ENCODE measurements at places on chromosomes 5 and 9.

GRCh38 chr5:499233-500209 lies 24.7 kb downstream of the SLC9A3 start:
- no peak for DNase-seq

DNA sequence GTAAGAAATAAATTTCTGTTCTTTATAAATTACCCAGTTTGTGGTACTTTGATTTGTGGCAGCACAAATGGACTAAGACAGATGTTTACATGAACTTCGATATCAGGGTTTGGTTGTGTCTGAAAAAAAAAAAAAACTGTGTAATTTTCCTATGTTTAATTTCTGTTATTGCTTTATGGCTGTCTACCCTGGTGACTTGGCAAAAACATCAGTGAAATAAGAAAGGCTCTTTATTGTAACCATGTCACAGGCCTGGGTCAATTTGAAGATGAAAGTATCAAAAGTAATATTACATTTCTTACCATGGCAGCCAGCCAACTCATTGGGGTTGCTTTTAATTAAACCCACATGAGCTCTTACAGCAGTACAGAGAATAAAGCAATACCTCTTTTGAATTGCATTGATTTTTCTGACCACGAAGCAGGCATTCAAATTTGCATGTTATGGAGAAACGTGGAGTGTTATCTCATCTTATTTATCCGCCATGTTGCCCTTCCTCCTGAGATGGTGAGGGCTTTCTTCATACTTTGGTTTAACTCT lies 20.6 kb upstream of the SV2C start:
- DNase-seq, result no peak

GRCh38 chr5:145912019-145912418 lies 24.4 kb upstream of the SH3RF2 start:
- no peak for DNase-seq

DNA sequence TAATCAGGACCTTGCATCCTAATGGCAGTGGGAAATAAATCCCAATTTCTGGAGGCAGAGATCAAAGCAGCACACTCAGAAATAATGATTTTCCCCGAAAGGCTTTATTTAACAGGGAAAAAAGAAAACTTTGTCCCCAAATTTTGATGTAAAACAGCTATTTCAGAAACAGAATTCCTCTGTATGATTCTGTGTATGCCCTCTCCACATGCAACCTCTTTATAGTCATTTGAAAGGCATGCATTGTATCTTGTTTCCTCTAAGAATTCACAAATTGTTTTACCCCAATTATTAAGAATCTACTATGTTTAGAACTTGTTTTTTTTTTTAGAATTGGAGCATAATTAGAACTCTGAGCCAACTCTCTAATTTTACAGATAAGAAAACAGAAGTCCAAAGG lies 2.7 kb upstream of the PTAR1 start:
- no peak for DNase-seq

- DNase-seq, result no peak
Measured at GRCh38 chr9:23342291-23342690, 483.7 kb downstream of the ELAVL2 start.

DNA sequence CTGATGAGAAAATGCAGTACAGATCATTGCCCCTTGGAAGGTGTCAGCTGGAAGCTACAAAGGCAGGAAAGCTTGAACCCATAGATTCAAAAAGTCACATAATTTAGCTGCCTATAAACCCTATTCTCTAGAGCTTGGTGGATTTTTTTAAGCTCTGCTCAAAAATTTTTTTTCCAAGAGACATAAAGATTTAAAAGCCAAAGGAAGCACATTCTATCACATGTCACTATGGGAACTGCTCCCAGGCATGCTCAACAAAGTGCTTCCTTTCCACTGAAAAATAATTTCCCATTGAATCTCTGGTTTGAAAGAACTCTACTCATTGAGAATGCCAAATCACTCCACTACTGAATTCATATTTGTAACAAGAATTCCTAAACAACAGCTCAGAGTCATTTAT lies 419.8 kb downstream of the CETN3 start:
- no peak for DNase-seq

GRCh38 chr5:156094001-156094400 lies 233.0 kb upstream of the SGCD start:
- no peak for DNase-seq

DNA sequence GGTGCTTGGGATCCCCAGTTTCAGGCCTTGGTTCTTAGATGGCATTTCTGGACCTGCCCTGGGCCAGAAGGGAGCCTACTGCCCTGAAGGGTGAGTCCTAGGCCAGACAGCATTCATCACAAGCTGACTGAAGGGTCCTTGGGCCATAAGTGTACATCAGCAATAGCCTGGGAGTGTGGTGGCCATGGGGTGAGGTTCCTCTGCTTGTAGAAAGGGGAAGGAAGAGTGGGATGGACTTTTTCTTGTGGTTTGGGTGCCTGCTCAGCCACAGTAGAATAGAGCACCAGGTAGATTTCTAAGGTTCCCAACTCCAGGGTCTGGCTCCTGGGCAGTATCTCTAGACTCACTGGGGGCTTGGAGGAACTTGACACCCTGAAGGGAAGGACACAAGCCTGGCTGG lies 95.2 kb upstream of the PHF24 start:
- DNase-seq, result no peak

DNA sequence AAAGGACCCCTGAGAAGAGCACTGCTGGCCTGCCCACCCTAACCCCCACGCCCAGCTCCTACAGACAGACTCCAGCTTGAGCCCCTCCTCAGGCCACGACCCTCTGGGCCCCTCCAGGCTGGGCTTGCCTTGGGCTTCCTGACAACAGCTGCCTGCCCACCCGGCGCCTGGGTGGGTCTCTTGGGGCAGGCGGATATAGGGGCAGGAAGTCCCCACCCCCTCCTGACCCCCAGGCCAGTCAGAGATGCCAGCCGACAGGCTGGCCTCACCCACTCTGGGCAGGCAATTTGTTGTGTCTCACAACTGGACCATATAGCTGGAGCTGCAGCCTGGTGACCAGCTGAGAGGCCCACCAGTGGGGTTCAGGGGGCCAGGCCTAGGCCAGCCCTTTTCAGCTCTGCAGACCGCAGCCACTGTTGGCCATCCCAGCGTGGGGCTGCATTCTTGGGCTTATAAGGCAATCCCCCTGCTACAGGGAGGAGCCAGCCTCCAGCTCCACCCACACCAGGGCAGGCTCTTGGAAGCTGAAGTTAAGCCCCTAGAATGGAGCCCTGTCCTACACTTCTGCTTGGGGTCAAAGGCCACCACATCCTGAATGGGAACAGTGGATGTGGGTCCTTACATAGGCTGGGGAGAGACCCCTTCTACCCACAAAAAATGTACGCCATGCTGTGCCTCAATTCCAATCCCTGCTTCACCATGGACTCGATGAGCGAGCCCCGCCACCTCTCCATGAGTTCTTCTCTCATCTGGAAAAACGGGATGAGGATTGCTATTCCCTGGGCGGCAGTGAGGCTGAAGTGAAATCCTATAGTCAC lies 2.0 kb downstream of the PDLIM7 start:
- no peak for DNase-seq

GRCh38 chr5:172849606-172850453 lies 15.8 kb downstream of the ERGIC1 start:
- no peak for DNase-seq

DNA sequence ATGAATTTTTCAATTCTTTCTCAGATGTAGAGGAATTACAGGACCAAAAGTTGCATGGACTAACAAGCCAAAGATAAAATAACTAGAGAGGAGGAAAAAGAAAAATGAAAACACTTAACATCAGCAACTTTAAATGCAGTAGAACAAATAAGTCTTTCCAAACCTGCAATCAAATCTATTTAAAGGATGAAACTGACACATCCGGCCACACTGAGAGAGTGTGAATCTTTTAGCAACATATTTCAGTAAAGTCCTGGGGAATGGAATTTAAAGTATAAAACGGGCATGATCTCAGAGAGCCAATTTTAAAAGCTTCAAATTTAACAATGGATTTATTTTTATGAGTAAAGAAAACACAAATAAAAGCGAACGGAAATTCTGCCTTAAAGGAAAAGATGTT lies 17.1 kb downstream of the CAST start:
- no peak for DNase-seq

- DNase-seq, result no peak
Measured at GRCh38 chr5:150789943-150790611, 11.5 kb downstream of the SMIM3 start.

DNA sequence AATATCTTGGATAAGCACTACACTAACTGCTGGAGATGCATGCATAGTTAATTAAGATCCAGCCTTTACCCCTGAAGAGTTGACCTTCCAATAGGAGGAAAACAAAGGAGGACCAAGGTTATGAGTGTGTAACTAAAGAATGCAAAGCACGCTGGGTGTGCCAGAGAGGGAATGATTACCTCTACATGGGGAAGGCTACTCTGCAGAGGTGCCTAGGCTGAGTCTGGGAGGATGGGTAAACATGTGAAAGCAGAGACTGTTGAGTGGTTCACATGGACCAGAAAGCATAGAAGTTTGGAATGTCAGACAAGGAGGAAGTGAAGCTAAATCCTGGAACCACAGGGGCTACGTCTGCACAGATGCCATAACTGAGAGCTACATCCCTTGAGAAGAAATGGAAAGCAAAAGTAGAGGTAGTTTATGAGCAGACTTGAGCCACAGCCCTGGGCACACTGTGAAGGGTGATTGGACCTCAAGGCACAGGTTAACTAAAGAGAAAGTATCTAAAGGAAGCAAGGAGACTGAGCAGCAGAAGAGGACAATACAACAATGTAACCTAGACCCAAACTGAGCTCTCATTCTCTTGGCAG lies 176.2 kb downstream of the DENND1A start:
- DNase-seq, result no peak

- DNase-seq, result no peak
Measured at GRCh38 chr5:138606378-138607064, 31.3 kb upstream of the HSPA9 start.

GRCh38 chr5:111528056-111528455 lies 15.7 kb upstream of the STARD4 start:
- no peak for DNase-seq

GRCh38 chr9:4237748-4238511 lies 61.9 kb downstream of the GLIS3 start:
- DNase-seq, result no peak

- DNase-seq, result no peak
Measured at GRCh38 chr9:121153642-121154041, 48.0 kb downstream of the RAB14 start.

DNA sequence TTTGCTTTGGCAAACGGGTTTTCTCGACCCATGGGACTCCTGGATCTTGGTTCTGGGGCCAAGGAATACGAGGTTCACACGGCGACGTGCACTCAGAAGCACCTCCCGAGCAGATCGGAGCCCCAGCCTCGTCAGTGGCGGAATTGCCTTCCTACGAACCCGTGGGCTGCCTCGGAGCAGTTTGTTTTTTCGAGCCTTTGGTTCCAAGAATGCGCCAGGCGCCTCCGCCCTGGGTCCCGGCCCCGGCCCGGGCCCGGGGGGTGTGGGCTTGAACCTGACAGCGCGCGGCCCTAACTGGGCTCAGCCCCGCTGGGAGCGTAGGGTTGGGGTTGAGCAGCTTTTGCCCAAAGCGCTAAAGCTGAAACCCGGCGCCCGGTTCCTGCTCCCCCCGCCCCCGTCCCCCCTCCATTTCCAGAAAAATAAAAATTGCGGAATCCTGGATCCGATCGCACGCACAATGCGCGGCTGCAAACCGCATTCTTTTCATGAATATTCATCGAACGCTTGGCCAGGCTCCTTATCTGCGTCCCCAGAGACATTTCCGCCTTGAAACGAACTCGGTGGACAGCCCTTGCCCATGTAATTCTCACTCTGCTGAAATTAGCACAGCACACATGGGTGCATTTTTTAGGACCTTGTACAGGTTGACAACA lies 1.0 kb downstream of the BASP1 start:
- DNase-seq, result no peak

- DNase-seq, result no peak
Measured at GRCh38 chr5:61352612-61353156, 20.6 kb downstream of the ZSWIM6 start.

DNA sequence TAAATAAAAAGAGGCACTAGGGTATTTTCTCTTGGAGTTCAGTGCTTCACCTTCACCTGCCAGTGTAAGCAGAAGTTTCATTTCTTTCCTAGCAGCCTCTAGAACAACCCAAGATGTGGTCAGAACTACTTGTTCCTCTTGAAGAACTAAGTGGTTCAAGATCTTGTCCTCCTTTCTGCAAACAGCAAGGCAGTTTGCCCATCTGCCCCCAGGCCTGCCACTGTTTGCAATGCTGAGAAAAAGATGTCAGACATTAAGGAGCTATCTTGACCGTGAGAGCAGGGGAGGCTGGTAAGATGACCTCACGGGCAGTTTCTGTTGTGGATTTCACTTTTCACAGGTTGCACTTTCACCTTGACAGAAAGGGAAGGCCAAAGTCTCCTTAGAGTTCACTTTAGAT lies 52.0 kb upstream of the KLF4 start:
- DNase-seq, result no peak

- no peak for DNase-seq
Measured at GRCh38 chr9:9625248-9625647, 987.6 kb downstream of the PTPRD start.

- no peak for DNase-seq
Measured at GRCh38 chr5:54829676-54830535, 155.5 kb downstream of the ESM1 start.

DNA sequence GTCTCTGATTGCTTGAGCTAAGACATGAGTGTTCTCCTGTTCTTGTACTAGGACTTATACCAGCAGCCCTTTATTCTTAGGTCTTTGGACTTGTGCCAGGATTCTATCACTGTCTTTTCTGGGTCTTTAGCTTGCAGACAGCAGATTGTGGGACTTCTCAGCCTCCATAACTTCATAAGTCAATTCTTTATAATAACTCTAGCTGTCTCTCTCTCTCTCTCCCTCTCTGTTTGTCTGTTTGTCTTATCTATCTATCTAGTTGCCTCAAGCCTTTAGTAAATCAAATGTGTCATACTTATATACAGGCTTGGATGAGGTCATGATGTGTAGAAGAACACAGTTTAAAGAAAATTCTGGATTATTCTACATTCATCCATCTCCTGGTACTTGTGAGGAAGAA lies 11.5 kb upstream of the ANKRD55 start:
- DNase-seq, result no peak

DNA sequence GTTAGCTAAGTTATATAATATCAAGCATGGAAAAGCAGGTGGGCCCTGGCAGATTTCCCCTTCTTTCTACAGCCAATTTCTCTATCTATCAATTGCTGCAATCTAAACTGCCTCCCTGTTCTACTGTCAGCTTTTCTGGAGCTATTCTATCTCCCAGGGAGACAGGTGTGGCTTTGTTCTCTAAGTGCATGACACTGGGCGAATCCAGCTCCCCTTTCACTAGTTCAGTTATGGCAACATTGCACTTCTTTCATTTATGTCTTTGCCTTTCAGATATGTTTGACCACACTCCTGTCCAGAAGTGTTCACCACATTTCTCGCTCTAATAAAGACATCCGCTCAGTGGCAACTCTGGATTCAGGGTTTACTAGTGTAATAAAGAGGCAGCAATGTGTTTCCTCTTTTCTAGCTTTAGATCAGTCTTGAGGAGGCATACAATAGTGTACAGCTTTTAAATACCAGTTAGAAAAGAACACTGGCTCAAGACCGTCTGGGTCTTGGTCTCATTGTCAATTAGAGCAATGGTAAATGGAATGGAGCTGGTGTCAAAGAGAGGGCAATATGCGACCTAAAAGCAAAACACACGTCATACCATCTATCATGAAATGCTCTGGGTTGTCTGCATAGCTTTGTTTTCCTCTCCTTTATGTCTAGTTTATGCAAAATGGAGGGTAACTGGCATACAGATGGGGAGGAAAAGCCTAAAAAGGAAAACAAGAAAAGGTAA lies 197.0 kb downstream of the SLF1 start:
- DNase-seq, result no peak

Measured in forelimb muscle (tissue), 1 donor.